ENCODE measurements at places on chromosomes 5 and 9. TPM values are rescaled to one million over a fixed set of nuclear protein-coding genes. Genes with fewer than 3 reads are reported as not detected.

DNA sequence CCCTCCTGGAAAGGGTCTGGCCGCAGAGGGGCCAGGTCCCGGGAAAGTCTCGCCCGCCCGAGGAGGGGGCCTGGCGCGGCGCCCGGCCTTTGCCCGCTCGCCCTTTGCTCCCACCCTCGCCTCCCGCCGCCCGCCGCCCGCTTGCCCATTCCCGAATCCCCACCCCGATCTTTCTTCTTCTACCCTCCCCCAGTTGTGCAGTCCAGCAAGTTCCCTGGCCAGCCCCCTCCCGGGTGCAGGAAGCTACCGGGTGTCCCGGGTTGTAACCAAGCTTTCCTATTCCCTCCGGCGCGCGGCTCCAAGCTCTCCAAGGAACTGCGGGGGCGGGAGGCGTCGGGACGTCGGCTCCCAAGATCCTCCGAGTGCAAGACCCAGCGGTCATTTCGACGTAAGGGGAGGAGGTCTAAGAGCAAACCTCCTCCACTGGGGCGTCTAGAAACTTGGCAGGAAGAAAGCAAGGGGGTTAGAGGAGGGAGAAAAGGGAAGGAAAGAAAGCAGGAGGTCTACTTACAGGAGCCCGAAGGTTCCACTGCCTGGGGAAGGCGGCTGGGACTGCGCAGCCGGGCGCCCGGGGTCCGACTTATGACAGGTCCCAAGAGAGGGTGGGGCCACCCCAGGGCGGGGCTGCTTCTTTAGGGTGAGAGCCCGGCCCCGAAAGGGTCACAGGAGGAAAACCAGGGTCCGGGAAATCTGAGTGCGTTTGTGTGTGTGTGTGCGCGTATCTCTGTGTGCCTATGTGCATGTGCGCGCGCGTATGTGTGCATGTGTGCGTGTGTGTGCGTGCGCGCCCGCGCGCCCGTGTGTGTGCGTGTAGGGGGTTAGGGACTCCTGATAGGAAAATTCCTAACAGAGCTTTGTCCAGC, at the start of gene PTGR1:
PTGR1 (minus strand) TSS at position 556 of the 863 bp plus-strand sequence. CDS start 2,225 bp downstream, outside the sequence.
- peak; percentile 75 for ATAC-seq

GRCh38 chr5:67257500-67257899, 60.9 kb upstream of the CD180 start:
- no peak for ATAC-seq

GRCh38 chr5:117776977-117777376, 1202.4 kb upstream of the SEMA6A start:
- ATAC-seq, result no peak

GRCh38 chr9:129036923-129037766, 719 bp downstream of the MIGA2 start:
- no peak for ATAC-seq

GRCh38 chr5:26610577-26610976, 427.8 kb downstream of the CDH9 start:
- ATAC-seq, result peak; percentile 57

The CDC20B gene
- total RNA-seq, result 0.49 TPM

The UGT3A2 gene
- total RNA-seq, result not detected

All from motor neuron (in vitro differentiated cells).